ENCODE measurements at places on chromosomes 16 and 17. TPM values are rescaled to one million over a fixed set of nuclear protein-coding genes. Genes with fewer than 3 reads are reported as not detected.

DNA sequence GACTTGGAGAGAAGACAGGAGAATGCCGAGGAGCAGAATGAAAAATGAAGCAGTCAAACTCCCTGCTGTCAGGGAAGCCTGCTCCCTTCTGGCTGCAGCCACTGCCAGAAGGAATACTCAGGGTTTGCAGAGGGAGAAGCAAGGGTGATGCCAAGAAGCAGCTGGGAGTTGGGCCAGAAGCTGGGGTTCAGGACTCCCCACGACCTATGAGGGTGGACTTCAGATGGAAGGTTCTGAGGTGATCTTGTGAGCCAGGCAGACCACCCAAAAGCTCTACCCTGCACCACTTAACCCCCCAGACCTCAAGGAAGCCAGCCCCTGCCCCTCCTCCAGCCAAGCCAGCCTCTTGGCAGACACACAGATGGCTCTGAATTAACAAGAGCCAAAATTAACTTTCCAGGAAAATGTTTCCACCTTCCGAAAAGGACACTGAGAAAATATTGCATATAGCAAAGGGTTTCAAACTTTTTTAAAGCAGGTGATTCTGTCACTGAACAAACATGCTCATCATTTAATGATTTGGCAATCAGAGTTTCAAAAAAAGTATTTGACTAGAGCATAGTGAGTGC lies 126.0 kb upstream of the ERCC4 start:
- DNase-seq, result peak; percentile 1

GRCh38 chr17:53560953-53561352 lies 261.8 kb upstream of the KIF2B start:
- DNase-seq, result no peak

GRCh38 chr17:975371-975915 lies 4.1 kb downstream of the NXN start:
- DNase-seq, result no peak

Gene PPP1R27
- polyA plus RNA-seq, result 0.13 TPM

Gene SRCIN1
- polyA plus RNA-seq, result 1.5 TPM

Gene CNTD1
- polyA plus RNA-seq, result 0.61 TPM

- no peak for DNase-seq
These were observed 8.1 kb downstream of the MKS1 start for GRCh38 chr17:58210922-58211321.

Gene ENPP7
- not detected for polyA plus RNA-seq

- DNase-seq, result peak; percentile 39
These were observed 5.3 kb downstream of the DOC2A start for GRCh38 chr16:30005341-30006094.

Gene NPLOC4
- 30.1 TPM for polyA plus RNA-seq

DNA sequence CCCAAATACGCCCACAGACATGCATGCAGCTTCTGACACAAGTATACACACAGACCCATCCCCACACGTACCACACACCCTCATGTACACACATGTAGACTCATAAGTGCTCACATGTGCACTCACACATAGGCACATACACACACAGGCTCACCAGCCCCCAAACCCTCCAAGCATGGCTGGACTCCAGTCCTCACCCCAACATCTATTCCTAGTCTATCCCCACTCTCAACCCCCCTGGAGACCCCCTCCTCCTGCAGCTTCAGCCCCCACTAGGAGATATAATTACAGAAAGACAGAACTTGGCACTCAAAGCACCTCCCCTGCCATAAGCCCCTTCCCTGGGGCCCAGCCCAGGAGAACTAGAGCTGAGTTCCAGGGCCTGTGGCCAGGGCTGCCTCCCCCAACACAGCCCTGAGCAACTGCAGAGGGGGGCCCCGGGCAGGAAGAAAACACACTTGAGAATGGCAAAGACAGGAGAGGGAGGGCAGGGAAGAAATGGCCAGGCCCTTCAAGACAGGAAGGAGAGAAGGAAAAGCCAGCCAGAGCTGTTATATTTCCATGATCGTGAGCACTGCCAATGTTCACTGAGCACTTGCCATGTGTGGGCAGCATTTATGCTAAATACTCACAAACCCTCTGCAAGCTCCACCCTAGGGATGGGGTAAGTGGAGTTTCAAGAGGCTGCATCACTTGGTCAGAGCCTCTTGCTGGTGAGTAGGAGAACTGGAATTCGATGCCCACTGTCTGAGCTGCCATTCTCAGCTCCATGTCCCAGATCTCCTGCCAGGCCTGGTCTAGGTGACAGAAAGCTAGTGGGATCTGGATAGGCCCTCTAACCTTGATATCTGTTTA lies 224.5 kb downstream of the ZNF423 start:
- DNase-seq, result peak; percentile 86

Gene TEX14
- 0.13 TPM for polyA plus RNA-seq

DNA sequence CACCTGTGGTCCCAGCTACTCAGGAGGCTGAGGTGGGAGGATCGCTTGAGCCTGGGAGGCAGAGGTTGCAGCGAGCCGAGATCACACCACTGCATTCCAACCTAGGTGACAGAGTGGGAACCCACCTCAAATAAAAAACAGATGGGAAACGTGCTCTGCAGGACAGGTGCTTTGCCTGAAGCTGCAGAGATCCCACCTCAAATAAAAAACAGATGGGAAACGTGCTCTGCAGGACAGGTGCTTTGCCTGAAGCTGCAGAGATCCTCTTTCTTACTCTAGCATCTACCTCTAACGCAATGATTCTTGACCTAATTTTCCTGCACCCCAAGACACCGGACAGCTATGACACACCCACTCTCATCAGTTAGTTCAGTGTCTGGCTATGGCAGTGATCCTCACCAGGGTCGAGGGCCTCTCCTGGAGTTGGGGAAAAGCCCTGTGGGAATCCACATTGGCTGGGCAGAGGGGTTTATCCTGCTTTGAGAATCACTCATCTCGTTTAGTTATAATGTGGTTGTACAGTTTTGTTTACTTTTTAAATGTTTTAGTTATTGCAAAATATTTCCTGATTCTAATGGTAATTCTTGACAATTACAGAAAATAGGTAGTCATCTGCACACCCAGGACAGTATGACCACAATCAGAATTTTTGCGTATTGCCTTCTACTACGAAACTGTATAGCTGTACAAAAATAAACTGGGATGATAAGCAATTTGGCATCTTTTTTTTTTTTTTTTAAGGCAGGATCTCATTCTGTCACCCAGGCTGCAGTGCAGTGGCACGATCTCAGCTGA lies 11.4 kb downstream of the VPS53 start:
- no peak for DNase-seq

Gene FOXN1
- 0.18 TPM for polyA plus RNA-seq

Gene OR3A3
- not detected for polyA plus RNA-seq

Gene CDH8
- 0.06 TPM for polyA plus RNA-seq

GRCh38 chr17:74296548-74296936 lies 22.5 kb downstream of the DNAI2 start:
- DNase-seq, result peak; percentile 72

GRCh38 chr16:4315186-4316107 lies at the start of gene GLIS2:
Gene GLIS2, plus strand, starts transcription at chr16:4316067. Its CDS starts 16,214 bp downstream, at chr16:4332281.
- DNase-seq, result peak; percentile 92

DNA sequence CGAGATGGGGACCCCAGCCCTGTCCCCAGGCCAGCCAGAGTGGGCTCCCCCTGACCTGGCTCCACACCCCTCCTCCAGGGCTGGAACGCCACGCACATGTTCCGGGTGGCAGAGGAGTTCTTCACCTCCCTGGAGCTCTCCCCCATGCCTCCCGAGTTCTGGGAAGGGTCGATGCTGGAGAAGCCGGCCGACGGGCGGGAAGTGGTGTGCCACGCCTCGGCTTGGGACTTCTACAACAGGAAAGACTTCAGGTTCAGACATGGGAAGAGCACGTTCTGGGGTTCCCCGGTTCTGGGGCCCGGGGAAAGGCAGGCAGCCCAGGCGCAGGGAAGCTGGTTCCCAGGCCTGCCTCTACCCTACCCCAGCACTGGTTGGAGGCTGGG lies 4.6 kb downstream of the ACE start:
- no peak for DNase-seq

Gene SSTR5
- polyA plus RNA-seq, result not detected

Gene CA5A
- polyA plus RNA-seq, result not detected

GRCh38 chr17:65583921-65584603 lies 22.6 kb upstream of the AXIN2 start:
- peak; percentile 64 for DNase-seq

Gene KRT33B
- polyA plus RNA-seq, result not detected

DNA sequence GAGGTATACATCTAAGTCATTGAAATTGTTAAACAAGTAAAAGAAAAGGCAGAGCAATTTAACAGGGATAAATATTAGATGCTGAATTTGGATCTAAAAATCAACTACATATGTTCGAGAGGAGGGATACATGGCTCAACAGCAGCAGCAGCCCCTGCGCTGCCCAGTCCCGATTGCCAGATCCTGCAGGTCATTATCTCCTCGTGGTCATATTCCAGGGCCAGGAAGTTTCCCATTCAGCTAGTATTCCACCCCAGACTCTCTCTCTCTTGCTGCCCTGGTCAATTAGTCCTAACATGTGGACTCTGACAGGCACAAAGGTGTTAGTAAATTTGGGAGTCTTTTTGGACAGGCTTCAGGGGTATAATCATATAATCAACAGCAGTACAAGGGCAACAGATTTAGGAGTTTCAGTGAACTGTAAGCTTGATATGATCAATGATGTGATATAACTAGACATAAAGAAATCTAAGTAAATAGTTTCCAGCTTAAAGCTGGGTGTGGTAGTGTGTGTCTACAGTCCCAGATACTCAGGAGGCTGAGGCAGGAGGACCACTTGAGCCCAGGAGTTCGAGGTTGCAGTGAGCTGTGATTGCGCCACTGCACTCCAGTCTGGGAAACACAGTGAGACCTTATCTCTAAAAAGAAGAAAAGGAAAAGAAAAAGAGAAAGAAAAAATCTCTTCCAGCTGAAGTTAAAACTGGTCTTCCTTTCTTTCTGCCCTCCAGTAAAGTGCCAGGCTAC lies 96.5 kb upstream of the MED13 start:
- no peak for DNase-seq

Gene TNP2
- polyA plus RNA-seq, result not detected

- no peak for DNase-seq
These were observed 16.9 kb downstream of the RPH3AL start for GRCh38 chr17:335691-336090.

- DNase-seq, result peak; percentile 48
These were observed 4.8 kb downstream of the BTBD17 start for GRCh38 chr17:74356646-74357465.

GRCh38 chr16:82044585-82044911 lies 9.5 kb downstream of the HSD17B2 start:
- peak; percentile 30 for DNase-seq

GRCh38 chr16:51359141-51359955 lies 208.3 kb upstream of the SALL1 start:
- no peak for DNase-seq

Gene KRT39
- not detected for polyA plus RNA-seq

- DNase-seq, result no peak
These were observed 41.8 kb downstream of the MYO18A start for GRCh38 chr17:29138184-29138955.

DNA sequence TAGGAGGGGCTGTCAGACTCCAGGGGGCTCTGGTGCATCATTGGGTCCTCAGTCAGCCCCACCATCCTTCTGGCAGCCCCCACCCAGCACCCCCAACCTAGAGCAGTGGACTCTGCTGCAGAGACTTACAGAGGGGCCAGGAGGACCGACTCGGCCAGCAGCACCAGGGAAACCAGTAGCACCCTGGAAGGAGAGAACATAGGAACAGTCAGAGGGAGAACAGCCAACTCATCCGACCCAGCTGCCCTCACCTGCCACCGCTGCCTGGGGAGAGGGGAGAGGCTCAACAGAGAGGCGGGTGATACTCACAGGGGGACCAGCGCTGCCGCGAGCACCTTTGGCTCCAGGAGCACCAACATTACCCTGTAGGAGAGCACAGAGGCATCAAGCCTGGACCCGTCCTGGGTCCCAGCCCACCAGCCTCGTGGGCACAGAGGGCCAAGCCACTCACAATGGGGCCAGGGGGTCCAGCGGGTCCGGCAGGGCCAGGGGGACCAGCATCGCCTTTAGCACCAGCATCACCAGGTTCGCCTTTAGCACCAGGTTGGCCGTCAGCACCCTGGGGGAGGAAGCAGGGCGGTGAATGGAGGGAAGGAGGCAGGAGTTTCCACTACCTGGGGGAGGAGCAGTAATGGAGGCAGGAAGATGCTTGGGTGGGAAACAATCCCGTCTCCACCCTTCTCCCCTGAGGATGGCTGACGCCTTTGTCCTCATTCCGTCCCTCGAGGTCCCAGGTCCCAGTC lies 11.7 kb downstream of the COL1A1 start:
- no peak for DNase-seq

DNA sequence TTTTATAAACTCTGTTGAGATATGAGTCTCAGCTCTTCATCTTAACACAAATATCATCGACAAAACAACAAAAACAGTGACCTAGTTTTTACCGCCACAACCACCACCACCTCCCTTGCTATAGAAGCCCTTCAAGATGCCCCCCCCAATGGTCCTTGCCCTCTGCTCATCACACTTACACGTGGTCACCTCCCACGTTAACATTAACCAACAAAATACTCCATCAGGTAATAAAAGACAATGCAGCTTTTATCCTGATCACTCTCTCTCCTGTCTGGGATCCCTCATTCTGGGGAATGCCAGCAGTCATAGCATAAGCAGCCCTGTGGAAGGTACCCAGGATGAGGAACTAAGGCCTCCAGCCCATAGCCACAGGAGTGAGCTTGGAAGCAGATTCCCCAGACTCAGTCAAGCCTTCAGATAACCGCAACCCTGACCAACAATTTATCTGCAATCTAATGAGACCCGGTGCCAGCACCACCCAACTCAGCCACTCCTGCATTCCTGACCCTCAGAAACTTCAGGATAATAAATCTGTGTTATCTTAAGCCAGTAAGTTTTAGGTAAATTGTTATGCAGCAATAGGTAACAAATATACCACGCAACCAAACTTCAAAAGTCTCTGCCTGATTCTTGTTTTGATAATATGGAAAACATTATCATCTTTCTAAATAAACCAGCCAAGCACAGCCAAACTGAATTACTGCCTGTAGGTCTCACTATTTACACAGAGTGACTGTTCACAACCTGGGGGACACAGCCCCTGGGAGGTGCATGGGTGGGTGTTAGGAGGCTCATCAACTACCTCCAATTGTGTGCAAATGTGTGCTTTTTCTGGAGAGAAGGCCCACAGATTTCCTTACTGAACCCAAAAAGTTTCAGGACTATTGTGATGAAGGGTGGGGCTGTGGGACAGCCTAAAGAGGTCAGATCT lies 6.1 kb downstream of the PECAM1 start:
- no peak for DNase-seq

Gene SCRN2
- polyA plus RNA-seq, result 61.7 TPM

- peak; percentile 89 for DNase-seq
These were observed 54.9 kb downstream of the SREBF1 start for GRCh38 chr17:17781591-17782496.

DNA sequence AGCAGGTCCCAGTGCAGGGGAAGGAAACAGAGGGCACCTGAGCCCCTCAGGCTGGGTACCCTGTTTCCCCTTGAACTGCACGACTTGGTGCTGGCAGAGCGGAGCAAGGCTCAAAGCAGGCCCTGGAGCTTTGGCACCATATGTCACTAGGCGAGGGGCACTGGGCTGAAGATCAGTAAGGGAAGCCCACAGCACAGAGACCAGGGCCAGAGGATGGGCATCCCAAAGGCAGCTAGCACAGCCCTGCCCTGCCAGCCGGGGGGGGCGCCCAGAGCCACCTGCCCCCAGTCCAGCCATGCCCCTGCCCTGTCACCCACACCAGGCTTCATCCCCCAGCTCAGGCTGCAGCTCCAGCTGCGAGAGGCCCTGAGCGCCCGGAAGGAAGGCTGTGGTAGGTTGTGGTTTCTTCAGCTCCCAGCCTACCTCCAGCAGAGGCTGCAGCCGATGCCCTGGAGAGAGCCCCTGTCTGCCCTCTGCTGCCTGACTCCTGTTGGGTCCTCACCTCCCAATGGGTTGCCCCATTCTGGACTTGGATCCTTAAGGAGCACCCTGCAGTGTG lies 10.9 kb downstream of the NHERF1 start:
- no peak for DNase-seq

Gene NTN3
- polyA plus RNA-seq, result 0.06 TPM

- no peak for DNase-seq
These were observed 55.4 kb downstream of the TENT4B start for GRCh38 chr16:50208460-50208931.

Data from lung (tissue), 17 donors.